ENCODE measurements at places on chromosomes 1 and 21.

DNA sequence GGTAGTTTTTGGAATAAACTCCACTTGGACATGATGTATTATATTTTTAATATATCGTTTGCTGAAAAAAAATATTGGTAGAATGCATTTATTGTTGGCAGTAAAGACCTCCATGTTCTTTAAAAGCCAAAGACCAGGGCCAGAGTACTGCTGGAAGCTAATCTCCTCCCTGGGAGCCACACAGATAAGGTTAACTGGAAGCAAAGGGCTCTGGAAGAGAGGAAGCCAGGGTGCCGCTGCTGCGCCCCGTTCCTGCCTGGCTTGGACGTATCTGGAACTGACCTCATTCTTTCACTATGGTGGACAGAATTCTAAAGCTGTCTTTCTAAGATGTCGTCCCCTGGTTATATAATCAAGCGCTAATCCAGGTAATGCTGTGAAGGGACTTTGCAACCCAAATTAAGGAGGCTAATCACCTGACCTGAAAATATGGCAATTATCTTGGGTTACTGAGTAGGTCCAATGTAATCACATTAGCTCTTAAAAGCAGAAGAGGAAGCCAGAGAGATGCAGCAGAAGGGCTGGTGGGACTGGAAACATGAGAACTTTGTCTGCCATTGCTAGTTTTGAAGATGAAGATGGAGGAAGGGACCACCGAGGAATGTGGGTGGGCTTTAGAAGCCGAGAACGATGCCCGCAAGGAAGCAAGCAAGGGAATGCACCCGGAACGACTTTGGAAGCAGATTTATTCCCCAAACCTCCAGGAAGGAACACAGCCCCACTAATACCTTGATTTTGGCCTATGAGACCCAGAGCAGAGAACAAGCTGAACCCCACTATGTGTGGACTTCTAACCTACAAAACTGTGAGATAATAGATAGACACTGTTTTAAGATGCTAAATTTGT, 167.7 kb upstream of the KCNJ15 start:
- DNase-seq, result no peak

DNA sequence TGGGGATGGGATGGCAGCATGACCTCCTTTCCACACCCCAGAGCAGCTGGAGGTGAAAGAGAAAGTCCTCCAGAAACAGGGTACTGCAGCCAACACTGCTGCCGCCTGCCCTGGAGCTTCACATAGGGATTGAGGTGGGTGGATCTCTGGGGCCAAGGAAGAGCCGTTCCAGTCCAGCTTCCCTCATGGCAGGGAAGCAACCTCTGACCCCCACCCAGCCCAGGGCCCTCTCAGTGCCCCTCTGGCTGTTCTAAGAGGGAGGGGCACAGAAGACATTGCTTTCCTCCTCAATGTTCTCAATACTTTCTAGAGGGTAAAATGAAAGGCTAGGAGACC, 5.7 kb downstream of the KIF21B start:
- DNase-seq, result no peak

- DNase-seq, result no peak
Observed at GRCh38 chr21:15289896-15290841, 225.4 kb upstream of the NRIP1 start.

DNA sequence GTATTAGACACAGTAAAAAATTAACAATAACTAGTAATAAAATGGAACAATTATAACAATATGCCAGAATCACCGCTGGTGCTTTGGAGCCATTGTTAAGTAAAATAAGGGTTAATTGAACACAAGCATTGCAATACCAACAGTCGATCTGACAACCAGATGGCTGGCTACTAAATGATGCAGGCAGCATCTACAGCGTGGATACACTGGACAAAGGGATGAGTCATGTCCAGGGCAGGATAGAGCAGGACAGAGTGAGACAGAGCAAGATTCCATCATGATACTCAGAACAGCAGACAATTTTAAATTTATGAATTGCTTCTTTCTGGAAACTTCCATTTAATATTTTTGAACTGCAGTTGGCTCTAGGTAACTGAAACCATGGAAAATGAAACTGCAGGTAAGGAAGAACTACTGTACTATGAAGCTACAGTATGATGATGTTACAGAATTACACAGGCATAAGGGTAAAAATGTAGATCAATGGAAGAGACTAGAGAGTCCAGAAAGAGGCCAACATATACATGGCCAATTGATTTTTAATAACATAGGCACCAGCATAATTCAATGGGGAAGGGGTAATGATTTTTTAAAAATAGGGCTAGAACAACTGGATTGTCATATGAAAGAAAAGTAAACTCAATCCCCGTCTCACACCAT, 168.7 kb downstream of the RRAGC start:
- no peak for DNase-seq

DNA sequence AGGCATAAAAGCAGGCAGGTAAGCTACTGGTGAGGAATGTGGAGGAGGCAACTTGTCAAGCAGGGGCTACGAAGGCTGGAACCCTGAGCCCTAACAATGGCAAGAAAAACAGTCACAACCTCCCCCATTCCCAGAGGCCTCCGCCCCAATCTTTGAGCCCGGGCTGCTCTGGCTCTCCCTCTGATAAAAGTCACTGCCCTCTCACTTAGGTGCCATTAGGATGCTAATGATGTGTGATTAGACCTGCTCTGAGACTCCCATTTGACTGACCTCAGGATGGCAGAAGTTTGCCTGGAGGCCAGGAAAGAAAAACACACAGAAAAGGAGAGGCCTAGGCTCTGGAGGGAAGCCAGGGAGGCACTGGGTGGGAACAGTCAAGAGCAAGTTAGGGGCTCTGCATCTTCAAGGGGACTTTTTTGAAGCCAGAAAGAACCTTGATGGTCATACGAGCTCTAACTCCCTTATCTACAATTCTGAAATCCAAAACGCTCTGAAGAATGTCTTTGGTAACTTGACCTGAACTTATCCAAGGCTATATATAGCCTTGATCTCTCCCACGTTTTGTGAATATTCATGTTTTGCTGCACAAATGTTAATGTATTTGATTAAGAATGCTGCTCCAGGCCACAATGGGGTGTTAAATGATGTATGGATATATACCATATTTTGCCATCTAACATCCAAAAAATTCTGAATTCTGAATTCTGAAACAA, 98.9 kb downstream of the TRABD2B start:
- no peak for DNase-seq

DNA sequence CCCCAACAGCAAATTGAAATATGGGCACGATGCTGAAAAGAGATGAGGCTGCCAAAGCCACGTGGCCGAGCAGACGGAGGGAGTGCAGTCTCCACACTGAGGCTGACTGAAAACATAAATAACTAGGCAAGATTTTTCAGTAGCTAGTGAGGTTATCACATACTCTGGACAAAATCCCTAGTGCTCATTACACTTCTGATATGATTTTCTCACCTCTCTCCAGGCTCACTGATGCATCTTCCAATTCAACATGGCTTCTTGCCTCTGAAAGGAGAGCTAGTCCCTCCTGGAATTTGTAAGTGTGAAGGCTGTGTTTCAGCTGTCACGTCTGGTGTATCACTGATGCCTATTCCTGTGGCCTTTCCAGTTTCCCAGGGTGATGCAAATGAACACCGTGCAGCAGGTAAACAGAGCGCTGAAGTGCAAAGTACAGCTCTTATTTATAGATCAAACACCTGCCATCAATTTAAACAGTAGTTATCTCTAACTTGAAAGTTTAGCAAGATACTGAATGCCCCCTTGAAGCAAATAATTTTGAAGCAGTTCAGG, 656.1 kb downstream of the KIF26B start:
- no peak for DNase-seq

GRCh38 chr1:13723810-13724209, 23.8 kb downstream of the PRDM2 start:
- DNase-seq, result no peak

GRCh38 chr1:77560741-77561140, 121.7 kb downstream of the ZZZ3 start:
- DNase-seq, result no peak

- DNase-seq, result no peak
Observed at GRCh38 chr1:192983349-192983980, 75.7 kb downstream of the UCHL5 start.

GRCh38 chr1:212794561-212795014, 2.9 kb downstream of the TATDN3 start:
- DNase-seq, result no peak

DNA sequence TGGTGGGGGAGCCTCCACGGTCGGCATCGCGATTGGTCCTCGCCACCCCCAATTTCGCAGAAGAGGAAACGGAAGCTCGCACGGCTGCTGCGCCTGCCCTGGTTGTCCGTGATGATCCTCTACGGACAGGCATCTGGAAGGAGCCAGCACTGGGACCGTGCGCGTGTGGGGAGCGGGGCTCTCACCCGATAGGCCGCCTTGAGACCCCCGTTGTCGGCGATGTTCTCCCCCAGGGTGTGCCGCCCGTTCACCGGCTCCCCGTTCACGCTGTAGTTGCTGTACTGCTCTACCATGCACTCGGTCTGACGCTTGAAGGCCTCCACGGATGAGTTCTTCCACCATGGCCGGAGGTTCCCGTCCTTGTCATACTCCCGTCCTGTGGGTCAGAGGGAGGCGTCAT, 48.4 kb upstream of the EIF4G3 start:
- DNase-seq, result no peak

GRCh38 chr21:45974073-45975019, 7.2 kb upstream of the COL6A1 start:
- DNase-seq, result peak; percentile 78

- DNase-seq, result peak; percentile 76
Observed at GRCh38 chr1:206503591-206504362, 3.6 kb upstream of the RASSF5 start.

DNA sequence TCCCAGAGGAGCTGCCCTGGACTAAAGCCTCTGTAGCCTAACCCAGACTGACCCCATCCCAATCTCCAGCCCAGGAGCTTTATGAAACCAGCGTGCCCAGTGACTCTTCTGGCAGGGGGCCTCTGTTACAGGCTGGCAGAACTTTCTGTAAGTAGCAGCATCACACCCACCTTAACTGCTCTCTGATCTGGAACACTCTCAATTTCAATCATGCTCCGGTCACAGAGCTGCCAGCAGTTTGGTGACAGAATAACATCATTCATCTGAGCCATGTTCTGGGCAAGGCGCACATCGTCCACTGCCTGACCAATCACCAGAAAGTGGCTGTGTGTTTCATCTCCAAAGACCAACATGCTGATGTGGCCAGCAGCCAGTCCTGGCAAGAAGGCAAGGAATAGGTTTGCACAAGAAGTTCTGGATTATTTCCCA, 14.7 kb downstream of the ADCY10 start:
- DNase-seq, result no peak

GRCh38 chr1:201713086-201713810, 115.7 kb upstream of the IPO9 start:
- peak; percentile 80 for DNase-seq

- no peak for DNase-seq
Observed at GRCh38 chr1:96579636-96580035, 141.9 kb upstream of the PTBP2 start.

DNA sequence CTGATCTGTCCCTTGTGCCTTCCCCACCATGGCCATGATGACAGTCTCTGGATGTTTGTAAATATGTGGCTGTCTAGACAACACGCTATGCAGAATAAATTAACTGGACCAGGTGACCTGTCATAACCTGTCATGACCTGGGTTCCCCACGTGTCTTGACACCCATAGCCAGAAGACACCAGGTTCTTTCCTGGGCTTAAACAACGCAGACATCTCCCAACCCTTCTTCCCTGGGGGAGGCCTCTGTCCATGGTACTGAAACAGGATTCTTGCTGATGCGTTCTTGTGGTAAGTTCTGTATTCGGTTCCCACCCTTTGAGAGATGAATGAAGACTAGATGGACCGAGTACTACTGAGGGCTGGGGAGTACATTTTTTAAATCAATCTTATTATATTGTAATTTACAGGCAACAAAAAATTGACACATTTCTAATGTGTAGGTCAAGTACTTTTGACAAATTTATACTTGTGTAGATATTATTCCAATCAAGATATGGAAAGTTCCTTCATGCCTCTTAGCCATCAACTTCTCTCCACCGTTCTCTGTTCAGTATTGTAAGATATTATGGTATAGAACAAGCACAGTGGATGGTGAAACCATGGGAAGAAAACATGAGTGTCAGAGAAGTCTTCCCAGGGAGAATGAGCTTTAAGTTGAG, 738.8 kb downstream of the PTPRU start:
- DNase-seq, result no peak

GRCh38 chr1:219806020-219806419, 122.3 kb downstream of the SLC30A10 start:
- no peak for DNase-seq

- DNase-seq, result no peak
Observed at GRCh38 chr1:78755986-78756385, 106.4 kb downstream of the IFI44 start.

GRCh38 chr1:180925471-180926051, 12.9 kb downstream of the KIAA1614 start:
- peak; percentile 64 for DNase-seq

DNA sequence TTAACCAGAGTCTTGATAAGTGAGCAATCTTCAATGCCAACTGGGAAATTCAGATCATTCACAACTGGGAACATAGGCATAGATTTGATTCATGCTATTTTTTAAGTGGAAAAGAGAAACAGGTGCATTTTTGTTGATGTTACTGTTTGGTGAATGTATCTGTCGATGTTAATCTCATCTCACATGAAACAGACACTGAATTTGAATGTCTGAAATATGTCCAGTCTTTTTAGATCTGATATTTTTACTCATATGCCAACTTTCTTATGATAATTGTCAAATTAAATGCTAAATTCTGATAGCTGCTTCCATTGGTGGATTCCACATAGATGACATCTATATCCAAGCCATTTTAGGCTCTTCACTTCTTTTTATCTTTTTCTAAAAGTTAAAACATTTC, 213.1 kb downstream of the RYR2 start:
- no peak for DNase-seq

GRCh38 chr1:246923900-246924299, 7.8 kb downstream of the AHCTF1 start:
- DNase-seq, result no peak

GRCh38 chr1:30043731-30044408, 679.5 kb downstream of the MATN1 start:
- DNase-seq, result no peak

DNA sequence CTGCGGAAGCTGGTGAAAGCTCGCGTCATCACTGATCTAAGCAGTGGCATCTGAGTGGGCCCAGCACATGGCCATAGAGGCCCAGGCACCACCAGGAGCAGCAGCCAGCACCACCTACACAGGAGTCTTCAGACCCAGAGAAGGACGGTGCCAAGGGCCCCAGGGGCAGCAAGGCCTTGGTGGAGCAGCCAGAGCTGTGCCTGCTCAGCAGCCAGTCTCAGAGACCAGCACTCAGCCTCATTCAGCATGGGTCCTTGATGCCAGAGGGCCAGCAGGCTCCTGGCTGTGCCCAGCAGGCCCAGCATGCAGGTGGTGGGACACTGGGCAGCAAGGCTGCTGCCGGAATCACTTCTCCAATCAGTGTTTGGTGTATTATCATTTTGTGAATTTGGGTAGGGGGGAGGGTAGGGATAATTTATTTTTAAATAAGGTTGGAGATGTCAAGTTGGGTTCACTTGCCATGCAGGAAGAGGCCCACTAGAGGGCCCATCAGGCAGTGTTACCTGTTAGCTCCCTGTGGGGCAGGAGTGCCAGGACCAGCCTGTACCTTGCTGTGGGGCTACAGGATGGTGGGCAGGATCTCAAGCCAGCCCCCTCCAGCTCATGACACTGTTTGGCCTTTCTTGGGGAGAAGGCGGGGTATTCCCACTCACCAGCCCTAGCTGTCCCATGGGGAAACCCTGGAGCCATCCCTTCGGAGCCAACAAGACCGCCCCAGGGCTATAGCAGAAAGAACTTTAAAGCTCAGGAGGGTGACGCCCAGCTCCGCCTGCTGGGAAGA, 3.2 kb upstream of the ARTN start:
- DNase-seq, result no peak

GRCh38 chr1:186152620-186153239, 222.3 kb downstream of the TPR start:
- no peak for DNase-seq

Data from left hindlimb (tissue), 1 donor.